Left renal cortex interstitium (tissue), 4 donors: ENCODE measurements at places on chromosomes 7 and 10.

GRCh38 chr10:77180794-77181193 lies 456.8 kb downstream of the KCNMA1 start:
- no peak for DNase-seq

GRCh38 chr7:69620063-69620462 lies 21.8 kb downstream of the AUTS2 start:
- no peak for DNase-seq

DNA sequence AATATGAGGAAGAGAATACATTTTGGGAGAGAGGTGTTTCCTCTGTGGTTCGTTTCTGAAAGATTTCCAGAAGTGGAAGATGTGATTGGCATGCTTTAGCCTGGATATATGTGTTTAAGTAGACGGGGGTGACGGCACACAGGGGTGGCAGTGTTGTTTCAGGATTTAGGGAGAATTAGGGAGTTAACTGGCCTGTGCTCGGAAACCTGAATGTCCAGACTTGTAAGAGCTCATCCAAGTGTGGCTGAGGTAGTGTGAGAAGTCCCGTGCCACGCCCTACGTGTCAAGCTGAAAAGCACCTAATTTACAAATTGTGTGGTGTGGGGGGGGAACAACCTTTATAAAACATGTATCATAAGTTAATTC lies 1.1 kb downstream of the RALA start:
- no peak for DNase-seq

DNA sequence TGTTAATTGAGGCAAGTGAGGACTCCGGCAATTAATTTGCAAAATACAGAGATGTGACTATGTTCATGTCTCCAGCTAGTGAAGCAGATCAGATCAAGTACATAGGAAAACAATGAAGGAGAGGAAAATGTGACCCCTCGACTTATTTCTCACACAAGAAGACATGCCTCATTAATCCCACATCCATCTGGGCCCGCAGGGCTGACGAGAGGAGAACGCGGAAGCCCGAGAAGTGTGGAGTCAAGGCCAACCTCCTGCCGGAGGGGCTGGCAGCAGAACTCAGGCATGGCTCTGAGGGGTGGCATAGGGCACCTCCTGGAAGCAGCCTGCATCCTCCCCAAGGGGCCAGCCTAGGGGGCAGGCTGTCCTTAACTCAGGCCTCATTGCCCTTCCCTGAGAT lies 54.4 kb downstream of the ZNF503 start:
- no peak for DNase-seq

- no peak for DNase-seq
These were observed 1.9 kb upstream of the ARL4A start for GRCh38 chr7:12685550-12685949.

DNA sequence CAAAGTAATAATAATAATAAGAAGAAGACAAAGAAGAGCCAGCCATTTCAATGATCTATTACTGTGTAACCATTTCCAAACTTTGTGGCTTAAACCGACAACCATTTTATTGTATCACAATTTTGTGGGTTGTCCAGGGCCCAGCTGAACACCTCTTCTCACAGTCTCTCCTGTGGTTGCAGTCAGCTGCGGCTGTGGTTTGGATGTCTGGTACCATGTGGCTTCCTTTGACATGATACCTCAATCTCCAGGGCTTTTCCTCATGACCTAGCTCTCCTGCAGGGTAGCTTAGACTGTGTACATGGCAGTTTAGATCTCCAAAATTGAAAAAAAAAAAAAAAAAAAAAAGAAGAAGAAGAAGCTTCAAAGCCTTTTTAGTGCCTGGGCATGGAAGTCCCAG lies 72.6 kb upstream of the NFKB2 start:
- no peak for DNase-seq

- no peak for DNase-seq
These were observed 2.9 kb upstream of the XPNPEP1 start for GRCh38 chr10:109926061-109926745.

DNA sequence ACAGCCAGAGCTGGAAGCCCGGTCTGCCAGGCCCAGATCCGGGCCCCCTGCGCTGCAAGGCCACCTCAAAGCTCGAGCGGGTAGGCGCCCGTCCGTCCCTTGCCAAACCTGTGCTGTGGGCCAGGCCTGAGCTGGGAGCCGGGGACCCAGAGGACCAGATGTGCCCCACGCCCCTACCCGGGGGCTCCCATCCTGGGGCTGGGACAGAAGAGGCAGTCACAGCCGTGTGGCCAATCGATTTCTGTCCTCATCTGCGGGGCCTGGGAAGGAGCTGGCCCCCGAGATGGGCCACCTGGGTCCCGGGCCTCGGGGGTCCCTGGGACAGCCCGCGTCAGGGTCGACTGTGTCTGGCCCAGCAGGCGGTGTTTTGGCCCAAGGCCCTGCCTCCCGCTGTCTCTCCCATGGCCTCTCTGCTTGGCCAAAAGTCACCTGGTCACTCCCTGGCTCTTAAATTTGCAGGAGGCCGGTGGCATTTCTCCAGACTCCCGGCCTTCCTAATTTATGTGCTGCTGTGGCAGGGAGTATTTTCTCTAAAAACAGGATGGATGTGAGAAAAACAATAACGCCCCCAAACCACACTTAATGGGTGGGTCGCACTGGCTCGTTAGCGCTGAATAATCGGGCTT lies 63.8 kb downstream of the UNCX start:
- DNase-seq = peak; percentile 47

- no peak for DNase-seq
These were observed 43.4 kb upstream of the PPP2R2D start for GRCh38 chr10:131857156-131858117.

DNA sequence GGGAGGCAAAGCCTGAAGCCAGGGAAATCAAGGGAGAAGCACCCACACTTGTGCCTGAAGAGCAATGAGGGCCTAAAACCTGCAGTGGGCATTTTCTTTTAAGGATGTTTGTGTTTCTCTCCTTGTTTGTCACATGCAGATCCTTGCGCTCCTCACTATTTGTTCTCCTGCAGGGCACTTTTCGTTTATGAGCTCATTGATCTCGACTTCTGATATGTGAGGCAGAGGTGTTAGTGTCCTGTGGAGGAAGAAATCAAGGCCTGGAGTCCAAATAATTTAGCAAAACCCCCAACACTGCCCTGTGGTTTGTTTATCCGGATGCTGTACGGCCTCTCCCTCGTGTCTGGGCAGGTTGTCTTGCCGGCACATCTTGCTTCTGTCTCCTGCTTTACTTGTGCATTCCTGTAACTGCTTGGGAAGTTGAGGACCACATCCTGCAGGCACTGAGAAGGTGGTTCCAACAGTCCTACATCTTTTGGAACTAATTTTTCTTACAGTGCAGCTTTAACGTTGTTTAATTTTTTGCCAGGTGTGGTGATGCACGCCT lies 13.7 kb downstream of the UBE3C start:
- DNase-seq = no peak

- DNase-seq = no peak
These were observed 83.2 kb downstream of the GATA3 start for GRCh38 chr10:8137726-8138125.
